ENCODE measurements at places on chromosomes 7 and 10.

DNA sequence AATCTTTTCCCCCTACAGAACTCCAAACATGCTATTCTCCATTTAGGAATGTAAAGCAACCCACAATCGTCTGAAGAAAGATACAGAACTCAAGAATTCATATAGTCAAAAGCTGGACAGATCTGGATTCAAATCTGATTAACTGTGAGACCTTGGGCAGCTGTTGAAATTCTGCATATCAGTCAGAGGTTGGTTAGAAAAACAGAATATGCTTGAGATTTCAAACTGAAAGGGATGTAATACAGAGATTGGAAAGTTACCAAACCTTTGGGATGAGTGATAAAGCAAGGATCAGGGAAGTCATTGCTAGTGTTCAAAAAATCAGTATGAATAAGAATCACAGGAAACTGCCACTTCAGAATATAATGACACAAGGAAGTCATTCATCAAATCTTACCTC, 406.6 kb downstream of the HTR7 start:
- H3K4me3 ChIP-seq: no peak overlapping the region
- no peak for DNase-seq
- H3K27ac ChIP-seq: no peak overlapping the region
- no peaks in the 10 kb centered on the region for H3K4me1 ChIP-seq
- no peaks in the 10 kb centered on the region for H3K36me3 ChIP-seq

GRCh38 chr10:78371136-78371535, 337.5 kb downstream of the RPS24 start:
- no peaks in the 10 kb centered on the region for H3K27me3 ChIP-seq
- no peak overlapping the region for H3K27ac ChIP-seq
- H3K4me1 ChIP-seq: peaks cover 5% of the 10 kb centered on the region

DNA sequence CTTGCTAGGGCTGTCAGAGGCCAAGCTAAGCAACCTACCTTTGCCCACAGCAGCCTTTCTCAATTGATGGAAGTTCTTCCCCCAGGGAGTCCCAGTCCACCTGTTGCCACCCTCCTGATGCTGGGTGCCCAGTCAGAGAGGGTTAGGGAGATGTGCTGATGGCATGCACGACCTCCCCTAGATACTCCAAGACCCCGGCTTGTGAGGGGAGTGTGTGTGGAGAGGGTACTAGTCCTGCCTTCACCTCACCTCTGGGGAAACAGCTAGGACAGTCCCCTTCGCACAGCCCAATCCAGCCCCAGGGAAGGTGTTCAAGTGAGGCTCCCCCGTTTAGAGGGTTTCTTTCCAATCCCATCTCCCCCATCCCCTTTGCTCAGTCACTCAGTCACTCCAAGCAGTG, 1.3 kb upstream of the UNC5B start:
- H3K4me1 ChIP-seq: peaks cover 4% of the 10 kb centered on the region
- no peak for DNase-seq
- H3K27me3 ChIP-seq: no peaks in the 10 kb centered on the region
- no peaks in the 10 kb centered on the region for H3K36me3 ChIP-seq
- no peak overlapping the region for H3K27ac ChIP-seq
- H3K4me3 ChIP-seq: no peak overlapping the region

- peak within 1 kb of the TSS; percentile 96 for H3K4me3 ChIP-seq
- H3K27me3 ChIP-seq: no peaks in the 10 kb centered on the region
- no peaks in the 10 kb centered on the region for H3K36me3 ChIP-seq
- peak within 1 kb of the TSS; percentile 89 for H3K27ac ChIP-seq
Measured at GRCh38 chr10:119080521-119081259, at the start of gene EIF3A. EIF3A (minus strand) TSS chr10:119080817; CDS start chr10:119080676, 141 bp downstream.

- H3K4me3 ChIP-seq: no peak overlapping the region
- no peaks in the 10 kb centered on the region for H3K4me1 ChIP-seq
- H3K27ac ChIP-seq: no peak overlapping the region
- DNase-seq: no peak
Measured at GRCh38 chr7:8913682-8914081, 480.3 kb downstream of the NXPH1 start.

DNA sequence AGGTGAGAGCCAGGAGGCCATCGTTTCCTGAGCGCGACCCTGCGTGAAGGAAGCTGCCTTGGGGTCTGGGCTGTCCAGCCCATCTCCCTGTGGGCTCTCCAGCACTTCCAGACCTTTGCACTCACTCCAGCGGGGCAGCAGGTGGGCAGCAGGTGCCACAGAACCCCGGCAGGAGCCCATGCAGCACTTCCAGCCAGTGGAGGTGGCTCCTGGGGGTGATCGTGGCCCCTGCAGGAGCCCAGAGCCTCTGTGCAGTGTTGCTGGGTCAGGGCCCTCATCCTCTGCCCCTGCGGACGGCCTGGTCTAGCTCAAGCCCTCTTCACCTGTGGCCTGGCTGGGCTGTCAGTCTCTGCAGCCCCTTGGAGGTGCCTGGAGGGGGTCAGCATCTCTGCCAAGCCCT, 59.9 kb downstream of the PWWP2B start:
- DNase-seq: peak; percentile 21
- no peaks in the 10 kb centered on the region for H3K36me3 ChIP-seq
- H3K27me3 ChIP-seq: no peaks in the 10 kb centered on the region
- peaks cover 9% of the 10 kb centered on the region for H3K4me1 ChIP-seq
- no peak overlapping the region for H3K27ac ChIP-seq
- no peak overlapping the region for H3K4me3 ChIP-seq

DNA sequence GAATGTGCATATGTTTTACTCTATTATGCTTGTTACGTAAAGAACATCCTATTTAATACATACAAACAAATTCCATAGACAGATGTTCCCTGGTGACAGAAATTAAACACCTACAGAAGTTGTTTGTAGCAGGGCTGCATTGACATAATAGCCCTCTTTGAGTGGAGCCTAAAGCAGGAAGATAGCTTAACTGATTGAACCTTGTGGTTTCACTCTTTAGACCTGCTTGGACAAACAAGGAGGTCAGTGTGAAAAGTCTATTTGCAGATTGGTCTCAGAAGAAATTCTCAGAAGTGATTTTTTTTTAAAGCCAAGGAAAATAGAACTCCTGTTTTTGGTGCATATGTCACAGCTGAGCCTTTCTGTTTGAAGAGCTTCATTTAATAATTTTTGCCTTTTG, 121.3 kb downstream of the PPP1R9A start:
- H3K4me3 ChIP-seq: no peak overlapping the region
- H3K27ac ChIP-seq: no peak overlapping the region
- no peaks in the 10 kb centered on the region for H3K27me3 ChIP-seq
- no peaks in the 10 kb centered on the region for H3K36me3 ChIP-seq

- H3K27ac ChIP-seq: no peak overlapping the region
- DNase-seq: no peak
- H3K4me1 ChIP-seq: peaks cover 8% of the 10 kb centered on the region
- H3K4me3 ChIP-seq: no peak overlapping the region
Measured at GRCh38 chr10:7547206-7547605, 119.6 kb downstream of the ITIH5 start.

All from ovary (tissue), 10 donors.